Foreskin keratinocyte (primary cell): ENCODE measurements at places on chromosomes 11 and 22. TPM values are rescaled to one million over a fixed set of nuclear protein-coding genes. Genes with fewer than 3 reads are reported as not detected.

The OR52I2 gene
- not detected in 2 replicates for total RNA-seq

The KRTAP5-2 gene
- total RNA-seq: not detected in 2 replicates

The CCDC116 gene
- total RNA-seq: 0.07 and 0.10 TPM in 2 replicates

The MGAT3 gene
- total RNA-seq: not detected in 2 replicates

The PIH1D2 gene
- 1.8 and 2.4 TPM in 2 replicates for total RNA-seq

The PATE2 gene
- not detected in 2 replicates for total RNA-seq
